ENCODE measurements at places on chromosomes 6 and 20.

- DNase-seq: no peak
Observed at GRCh38 chr20:59117526-59117925, 46.1 kb upstream of the ZNF831 start.

- DNase-seq: no peak
Observed at GRCh38 chr6:75735491-75736186, 13.4 kb upstream of the MYO6 start.

DNA sequence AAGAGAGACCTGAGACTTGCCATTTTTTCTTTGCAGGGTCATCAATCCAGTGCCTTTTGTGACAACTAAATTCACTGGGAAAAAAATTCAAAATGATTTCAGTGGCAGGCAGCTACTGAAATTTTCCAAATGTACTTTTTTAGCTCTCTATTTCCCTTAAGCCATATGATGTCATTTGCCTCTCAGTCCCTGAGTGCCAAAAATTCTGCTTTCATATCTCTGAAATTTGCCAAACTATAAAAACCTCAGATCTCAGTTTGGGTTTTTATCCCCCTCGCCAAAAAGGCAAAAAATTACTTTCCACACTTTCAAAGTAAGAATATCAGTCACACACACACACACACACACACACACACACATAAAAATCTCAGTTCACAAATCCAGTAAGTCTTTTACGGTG lies 651.3 kb upstream of the ARID1B start:
- DNase-seq: no peak

DNA sequence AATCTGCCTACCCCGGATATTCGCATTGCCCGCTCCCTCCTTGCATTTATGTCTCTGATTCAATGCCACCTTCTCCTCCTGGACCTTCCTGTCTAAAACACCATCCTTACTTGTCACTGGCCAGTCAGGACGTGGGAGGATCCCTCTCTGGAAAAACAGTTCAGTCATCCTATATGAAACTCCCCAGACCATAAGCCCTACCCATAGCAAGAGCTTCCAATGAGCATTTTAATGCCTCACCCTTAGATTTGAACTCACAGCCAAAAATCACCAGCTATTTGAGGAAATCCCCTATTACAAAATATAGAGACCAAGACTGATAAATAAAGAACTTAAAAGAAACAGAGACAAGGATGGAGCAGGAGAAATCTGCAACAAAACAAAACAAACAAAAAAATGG lies 86.4 kb downstream of the SHLD1 start:
- no peak for DNase-seq

DNA sequence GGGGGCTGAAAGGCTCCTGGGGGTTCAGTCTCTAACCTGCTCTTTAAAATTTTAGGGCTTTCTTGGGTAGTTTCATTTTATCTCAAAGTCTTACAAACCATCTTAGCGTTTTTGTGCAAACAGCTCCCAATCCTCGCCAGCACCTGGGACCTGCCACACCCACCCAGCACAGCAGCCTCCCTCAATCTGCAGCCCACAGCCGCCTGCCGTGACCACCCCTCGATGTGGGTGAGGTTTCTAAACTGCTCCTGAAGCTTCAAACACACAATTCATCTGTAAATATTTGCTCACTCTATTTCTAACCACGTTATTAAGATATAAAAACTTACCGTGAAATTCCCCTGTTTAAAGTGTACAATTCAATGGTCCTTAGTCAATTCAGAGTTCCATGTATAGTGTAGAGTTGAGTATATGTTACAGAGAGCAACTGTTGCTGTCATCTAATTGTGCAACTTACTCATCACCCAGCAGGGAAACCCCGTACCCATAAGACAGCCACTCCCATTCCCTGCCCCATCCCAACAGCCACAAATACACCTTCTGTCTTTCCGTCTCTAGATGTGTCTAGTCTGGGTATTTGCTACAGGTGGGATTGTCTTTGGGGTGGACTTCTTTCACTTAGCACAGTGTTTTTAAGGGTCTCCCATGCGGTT lies 381.0 kb downstream of the TAF4 start:
- DNase-seq: no peak

DNA sequence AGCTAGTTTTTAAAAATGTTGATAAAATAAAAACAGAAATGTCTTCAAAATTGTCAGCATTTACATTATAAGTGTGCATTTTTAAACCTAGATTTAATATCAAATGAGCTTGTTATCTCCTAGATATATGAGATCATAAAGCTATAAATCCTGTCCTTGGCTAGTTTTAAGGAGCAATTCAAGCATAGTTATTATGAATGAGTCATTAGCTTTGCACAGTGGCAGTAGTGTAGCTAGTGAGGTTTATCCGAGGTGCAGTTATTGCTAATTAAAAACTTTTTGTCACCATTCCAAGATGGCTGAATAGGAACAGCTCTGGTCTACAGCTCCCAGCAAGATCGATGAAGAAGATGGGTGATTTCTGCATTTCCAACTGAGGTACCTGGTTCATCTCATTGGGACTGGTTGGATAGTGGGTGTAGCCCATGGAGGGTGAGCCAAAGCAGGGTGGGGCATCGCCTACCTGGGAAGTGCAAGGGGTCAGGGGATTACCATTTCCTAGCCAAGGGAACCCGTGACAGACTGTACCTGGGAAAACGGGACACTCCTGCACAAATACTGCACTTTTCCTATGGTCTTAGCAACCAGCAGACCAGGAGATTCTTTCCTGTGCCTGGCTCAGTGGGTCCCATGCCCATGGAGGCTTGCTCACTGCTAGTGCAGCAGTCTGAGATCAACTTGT lies 108.8 kb upstream of the SYNCRIP start:
- no peak for DNase-seq

- no peak for DNase-seq
Observed at GRCh38 chr6:17271628-17272027, 9.5 kb upstream of the RBM24 start.

GRCh38 chr6:170095273-170095981 lies 195.5 kb downstream of the DLL1 start:
- no peak for DNase-seq

- DNase-seq: no peak
Observed at GRCh38 chr6:11398451-11399326, 138.9 kb upstream of the TMEM170B start.

GRCh38 chr6:75855052-75855451 lies 106.0 kb downstream of the MYO6 start:
- no peak for DNase-seq

DNA sequence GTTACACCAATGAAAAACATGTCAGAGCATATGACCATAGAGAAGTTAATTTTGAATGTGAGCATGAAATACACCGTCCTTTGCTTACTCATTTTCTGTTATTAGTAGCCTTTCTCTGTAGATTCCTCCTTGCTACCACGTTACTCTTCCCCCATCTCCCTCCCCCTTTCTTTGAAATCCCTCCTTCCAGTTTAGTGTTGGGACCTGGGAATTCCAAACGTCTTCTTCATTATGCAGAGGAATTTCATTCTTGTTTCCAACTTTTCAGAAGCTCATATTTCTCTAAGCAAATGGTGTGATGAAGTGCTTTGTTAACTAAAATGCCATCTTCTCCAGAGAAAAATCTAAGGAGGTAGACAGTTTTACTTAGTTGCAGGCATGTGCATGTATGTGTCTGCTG lies 122.4 kb downstream of the MCHR2 start:
- no peak for DNase-seq

DNA sequence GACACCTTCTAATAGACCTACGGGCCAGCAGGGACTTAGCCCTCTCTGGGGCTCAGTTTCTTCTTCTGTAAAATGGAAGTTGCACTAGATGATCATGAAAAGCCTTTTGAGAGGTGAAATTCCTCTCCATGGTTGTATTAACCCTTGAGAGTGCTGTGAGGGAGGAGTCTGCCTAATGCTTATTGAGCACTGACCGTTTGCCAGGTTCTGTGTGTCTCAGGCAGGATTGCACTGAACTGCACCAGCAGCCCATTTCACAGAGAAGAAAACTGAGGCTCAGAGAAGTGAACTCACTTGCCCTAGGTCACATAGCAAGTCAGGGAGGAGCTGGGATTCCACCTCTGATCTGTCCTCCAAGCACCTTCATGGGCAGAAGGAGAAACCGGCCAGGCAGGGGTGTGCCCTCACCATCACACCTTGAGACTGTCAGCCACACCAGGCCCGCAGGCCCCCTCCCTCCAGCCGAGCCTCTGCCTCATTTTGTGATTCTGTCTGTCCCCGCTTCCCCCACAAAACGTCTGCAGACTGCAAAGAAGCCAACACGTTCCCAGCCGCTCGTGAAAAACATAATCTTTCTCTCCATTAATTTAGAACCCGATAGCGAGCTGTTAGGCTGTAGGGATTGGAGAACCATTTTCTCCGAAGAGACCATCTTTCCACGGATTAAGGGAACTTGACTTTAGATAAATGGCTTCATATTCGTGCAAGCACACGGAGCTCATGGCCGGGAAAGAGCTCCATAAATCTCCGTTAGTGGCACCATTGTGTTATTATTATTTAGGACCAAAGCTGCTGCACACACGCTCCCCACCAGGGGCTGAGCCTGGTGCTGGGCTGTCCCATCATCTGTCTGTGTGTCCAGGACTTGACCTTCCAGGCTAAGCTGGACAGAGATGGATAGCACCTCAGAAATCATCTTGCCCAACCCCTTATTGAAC lies 46.0 kb downstream of the KIAA1755 start:
- DNase-seq: no peak

GRCh38 chr20:910132-910869 lies 5.8 kb downstream of the ANGPT4 start:
- no peak for DNase-seq

- DNase-seq: no peak
Observed at GRCh38 chr20:35828916-35829315, 57.1 kb downstream of the PHF20 start.

DNA sequence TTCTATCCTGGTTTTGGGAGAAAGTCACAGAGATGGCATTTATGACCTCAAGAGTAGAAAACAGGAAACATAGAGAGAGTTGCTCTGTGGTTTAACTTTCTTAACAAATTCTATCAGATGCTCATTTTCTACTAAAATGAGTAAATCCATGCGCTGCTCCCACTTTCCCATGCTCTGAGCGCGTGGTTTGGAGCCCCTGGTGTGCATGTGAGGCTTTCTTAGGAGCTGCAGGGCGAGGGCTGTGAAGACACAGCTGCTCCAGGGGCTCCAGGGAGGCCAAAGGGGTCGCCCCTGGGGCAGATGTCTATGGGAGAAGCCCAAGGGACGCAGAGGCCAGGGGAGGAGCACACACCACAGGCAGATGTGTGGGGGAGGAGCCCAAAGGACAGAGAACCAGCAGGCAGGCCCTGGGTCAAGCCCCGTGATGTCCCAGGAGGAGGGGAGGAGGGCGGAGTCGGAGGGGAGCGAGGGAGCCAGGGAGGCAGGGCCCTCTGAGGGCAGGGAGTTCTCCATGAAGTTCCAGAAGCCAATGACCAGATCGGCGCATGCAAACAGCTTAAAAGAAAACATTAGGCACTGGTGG lies 122.9 kb downstream of the IRF4 start:
- DNase-seq: no peak

DNA sequence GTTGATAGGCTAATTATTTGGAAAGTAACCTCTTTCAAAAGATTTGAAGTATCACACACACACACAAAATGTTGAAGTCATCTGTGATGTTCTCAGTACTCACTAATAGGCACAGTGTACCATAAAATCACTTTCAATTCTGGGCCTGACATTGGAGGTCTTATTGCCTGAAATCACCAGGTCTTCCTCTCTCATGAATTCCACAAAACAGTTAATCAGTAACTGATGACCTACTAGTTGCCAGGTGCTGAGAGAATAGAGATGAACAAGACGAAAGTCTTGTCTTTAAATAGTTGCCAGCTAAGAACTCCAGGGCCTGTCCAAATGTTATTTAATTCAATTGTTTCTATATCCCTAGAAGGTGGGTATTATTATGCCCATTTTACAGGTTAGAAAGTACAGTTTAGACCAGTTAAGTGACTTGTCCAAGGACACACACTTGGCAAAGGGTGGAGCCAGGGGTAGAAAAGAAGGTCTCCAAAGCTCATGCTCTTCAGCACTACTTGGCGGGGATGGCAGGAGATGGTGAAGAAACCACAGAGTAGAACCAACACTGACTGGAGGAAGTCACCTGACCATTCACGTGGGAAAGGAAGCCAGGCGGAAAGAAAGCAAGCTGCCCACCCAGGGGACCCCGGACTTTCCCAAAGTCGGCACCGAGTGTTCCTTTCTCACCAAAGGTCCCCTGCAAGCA lies 116.4 kb downstream of the KIF6 start:
- no peak for DNase-seq

DNA sequence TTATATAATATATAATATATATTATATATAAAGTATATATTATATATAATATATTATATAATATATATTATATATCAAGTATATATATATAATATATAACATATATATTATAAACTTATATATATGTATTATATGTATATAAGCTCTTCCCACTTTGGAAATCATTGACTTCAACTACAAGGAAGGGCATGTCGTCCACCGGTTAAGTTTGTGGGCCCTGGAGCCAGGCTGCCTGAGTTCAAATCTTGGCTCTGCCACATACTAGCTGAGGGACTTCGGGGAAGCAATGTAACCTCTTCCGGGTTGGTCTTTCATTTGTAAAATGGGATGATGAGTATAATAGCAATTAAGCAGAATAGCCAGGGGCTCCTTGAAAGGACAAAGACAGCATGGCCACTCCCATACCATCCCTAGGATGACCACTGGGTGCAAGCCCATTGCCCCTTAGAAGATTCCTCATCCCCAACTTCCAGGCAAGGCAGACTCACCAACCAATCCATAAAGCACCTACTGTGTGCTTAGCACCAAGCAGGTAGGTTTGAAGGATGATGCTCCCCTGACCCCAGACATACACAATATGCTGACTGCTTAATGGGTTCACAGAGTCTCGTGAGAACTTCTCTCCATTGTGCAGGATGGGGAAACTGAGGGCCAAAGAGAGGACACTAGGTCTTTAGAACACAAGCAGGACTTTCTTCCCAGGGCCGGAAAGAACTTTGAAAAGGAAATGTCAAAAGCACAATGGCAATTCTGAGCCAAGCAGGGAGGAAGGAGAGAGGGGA lies 163.2 kb downstream of the MRPL14 start:
- DNase-seq: no peak

GRCh38 chr20:54355631-54356280 lies 119.6 kb upstream of the DOK5 start:
- DNase-seq: no peak

- no peak for DNase-seq
Observed at GRCh38 chr6:12010635-12011275, 1.4 kb upstream of the HIVEP1 start.

DNA sequence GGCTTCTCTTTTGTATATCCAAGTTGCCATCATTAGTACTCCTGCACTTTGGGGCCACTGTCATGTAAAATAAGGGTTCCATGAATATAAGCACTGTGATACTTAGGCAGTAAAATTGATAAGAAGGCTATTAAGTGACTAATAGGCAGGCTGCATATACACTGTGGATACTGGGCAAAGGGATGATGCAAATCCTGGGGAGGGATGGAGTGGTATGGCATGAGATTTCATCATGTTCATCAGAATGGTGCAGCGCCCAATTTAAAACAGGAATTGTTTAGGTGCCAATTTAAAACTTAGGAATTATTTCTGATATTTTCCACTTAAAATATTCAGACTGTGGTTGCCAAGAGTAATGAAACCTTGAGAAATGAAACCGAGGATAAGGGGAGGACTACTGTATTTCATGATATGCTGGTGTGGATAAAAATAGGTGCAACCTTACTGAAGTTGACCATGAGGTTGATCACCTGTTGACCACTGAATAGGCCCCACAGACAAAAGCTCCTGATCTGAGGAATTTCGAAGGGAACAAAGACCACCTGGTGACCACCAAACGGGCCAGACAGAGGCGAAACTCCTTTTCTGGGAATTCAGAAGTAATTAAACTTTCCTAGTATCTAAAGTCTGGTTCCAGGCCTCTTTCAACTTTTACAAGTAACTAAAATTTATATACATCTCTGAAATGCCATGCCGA lies 4.9 kb upstream of the TRIM39 start:
- DNase-seq: no peak
